ENCODE measurements at places on chromosomes 6 and 20. TPM values are rescaled to one million over a fixed set of nuclear protein-coding genes. Genes with fewer than 3 reads are reported as not detected.
A peak's percentile ranks its signal among the peaks of the same experiment; 100 is the strongest.

Gene DEFB127
- total RNA-seq: not detected

DNA sequence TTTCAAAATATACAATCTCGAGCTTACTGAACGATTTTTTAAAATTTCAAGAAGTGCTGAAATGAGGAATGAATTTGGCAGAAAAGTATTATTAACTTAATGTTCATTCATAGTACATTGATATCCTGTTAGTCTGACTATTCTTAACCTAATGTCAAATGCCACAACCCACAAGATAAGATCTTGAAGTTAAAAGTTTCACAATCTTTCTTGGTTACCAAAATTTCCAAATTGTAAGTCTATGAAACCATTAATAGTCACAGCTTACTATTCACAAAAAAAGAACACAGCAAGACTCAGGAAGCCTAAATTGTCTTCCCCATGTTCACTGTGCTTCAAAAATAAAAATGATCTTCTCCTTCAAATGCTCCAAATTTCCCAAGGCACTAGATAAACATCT is 71.3 kb downstream of the HACE1 start:
- DNase-seq: no peak

GRCh38 chr20:58829531-58829941 is 21.2 kb downstream of the GNAS-AS1 start:
- DNase-seq: no peak

- no peak for DNase-seq
These were observed 540.5 kb upstream of the IMPG1 start for GRCh38 chr6:76612954-76613353.

GRCh38 chr20:9043364-9043763 is 25.5 kb upstream of the PLCB4 start:
- DNase-seq: no peak

- DNase-seq: peak; percentile 38
These were observed 138.9 kb downstream of the TMEM242 start for GRCh38 chr6:157184202-157185015.

DNA sequence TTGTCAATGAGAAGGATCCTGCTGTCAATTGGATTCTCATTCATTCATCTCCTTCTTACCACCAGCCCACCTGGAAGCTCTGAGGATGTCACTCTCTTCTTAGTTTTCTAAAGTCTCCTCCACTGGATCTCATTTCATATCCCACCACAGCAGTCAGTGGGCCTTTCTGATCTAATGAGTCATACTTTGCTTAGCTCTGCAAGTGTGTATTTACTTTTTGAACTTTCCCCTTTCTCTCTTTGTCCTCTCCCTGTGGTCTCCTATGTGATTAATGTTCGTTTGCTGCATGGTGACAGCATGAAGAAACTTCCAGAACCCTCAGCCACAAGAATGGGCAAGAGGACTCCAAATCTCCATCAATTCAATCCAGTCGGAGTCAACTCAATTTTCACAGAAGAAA is 63.6 kb upstream of the SYNDIG1 start:
- no peak for DNase-seq

Gene APOBEC2
- not detected for total RNA-seq

- no peak for DNase-seq
These were observed 312.6 kb downstream of the THBS2 start for GRCh38 chr6:168941036-168941435.

DNA sequence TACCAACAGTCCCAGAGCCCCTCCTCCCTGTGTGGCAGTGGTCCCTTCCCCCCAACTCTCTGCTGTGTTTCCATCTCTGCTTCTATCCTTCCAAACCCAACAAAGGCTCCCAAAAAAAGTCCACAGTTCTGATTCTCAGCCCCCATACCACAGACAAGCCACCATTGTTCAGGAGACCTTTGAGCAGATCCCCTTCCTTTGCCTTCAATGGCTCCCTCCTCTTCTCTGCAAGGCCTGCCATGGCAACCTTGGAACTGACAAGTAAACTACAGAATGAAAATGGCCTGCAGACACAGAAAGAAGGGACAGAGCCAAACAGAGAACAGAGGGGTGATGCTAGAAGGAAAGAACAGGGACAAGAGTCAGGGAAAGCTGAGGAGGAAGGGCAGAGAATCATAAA is 23.2 kb downstream of the OR2H2 start:
- no peak for DNase-seq

- no peak for DNase-seq
These were observed 18.9 kb upstream of the MAS1 start for GRCh38 chr6:159871906-159872305.

DNA sequence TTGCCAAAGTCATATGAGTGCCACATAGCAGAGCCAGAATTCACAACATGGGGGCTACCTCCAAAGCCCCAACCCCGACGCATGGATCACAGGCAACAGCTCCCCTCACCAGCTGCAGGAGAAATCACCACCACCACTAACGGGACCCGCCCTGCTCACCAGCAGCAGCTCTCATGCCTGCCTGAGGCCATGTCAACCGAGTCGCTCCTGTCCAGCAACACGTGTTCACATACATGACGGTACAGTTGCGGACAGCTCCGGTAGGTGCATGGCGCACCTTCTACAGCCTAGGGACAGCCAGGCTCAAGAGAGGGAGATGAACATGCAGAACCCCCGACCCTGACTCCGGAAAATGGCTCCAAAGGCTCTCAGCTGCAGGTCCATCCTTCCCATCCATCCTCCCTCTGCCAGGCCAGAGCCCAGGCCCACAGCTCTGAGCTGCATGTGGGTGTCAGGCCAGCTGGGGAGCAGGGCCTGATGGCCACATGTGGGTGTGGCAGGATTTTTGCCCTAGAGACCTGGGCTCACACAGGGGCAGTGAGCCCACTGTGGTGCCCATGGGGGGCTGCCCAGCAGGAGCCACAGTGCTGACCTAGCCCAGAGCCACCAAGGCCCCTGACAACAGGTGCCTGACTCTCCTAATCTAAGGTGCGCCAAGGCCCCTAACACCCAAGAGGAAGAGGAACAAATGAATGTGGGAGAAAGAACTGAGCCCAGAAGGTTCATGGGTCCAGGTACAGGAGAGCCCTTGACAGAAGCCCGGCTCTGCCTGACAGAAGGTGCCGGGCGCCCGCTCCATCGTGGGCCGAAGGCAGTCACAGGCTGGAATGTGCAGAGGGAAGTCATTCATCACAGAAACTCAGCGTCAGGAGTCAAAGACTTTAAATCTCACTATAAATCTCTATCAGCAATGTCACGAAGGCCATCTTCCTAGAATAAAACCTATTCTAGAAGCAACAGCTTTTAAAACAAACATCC is 10.5 kb downstream of the RPS6KA2 start:
- no peak for DNase-seq

DNA sequence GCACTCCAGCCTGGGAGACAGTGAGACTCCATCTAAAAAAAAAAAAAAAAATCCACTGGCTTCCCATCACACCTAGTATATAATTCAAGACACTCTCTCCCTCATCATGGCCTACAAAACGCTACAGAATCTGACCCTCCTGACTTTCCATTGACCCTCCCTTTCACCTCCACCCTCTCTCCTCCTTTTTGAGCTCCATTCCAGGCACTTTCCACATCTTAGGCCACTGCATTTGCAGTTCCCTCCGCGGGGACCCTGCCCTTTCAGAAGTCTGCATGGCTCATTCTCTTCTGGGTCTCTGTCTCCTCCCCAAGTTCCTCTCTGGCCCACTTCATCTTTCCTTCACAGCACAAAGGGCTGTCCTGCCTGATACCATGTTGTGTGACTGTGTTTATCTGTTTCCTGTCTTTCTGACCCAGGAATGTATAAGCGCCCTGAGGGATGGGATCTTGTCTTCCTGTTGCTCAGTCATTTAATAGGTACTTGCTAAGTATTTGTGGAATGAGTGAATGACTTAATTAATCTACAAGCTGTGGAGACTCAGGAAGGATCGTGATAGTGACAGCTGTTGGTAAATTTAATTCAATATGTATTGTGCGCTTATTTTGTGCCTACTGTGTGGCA is 35.2 kb downstream of the NCR2 start:
- peak; percentile 53 for DNase-seq

GRCh38 chr6:157868835-157869234 is 45.8 kb downstream of the SNX9 start:
- no peak for DNase-seq

- no peak for DNase-seq
These were observed 2.7 kb upstream of the PLCB4 start for GRCh38 chr20:9066191-9066590.

GRCh38 chr20:6140947-6141346 is 18.1 kb upstream of the FERMT1 start:
- DNase-seq: no peak

Gene SEL1L2
- total RNA-seq: not detected

Gene CASS4
- 0.15 TPM for total RNA-seq

Gene MLIP
- total RNA-seq: 1.0 TPM

Gene RIPOR2
- 0.94 TPM for total RNA-seq

- no peak for DNase-seq
These were observed 20.8 kb downstream of the SLC24A3 start for GRCh38 chr20:19232997-19233794.

GRCh38 chr6:45655745-45656476 is 278.2 kb upstream of the SUPT3H start:
- peak; percentile 72 for DNase-seq

Gene BPIFA1
- total RNA-seq: not detected

Gene CRYBG1
- total RNA-seq: 49.3 TPM

GRCh38 chr20:63073738-63074065 is 66.9 kb upstream of the BHLHE23 start:
- DNase-seq: no peak

DNA sequence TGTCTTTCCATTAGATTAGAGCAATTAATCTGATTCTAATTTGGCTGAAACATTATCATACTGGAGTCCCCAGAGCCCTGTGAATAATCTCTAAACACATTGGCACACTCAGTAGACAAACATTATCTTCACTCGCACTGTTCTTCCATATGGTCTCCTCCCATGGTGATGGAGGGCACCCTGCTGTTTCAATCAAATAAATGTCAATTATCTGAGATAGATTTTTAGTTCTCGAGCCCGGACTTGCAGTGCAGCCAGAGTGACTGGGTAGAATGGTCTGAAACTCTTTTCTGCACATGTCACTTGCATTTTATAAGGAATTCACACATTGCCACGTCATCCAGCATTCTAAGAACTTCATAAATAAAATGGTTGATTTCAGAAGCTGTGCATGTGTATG is 90.6 kb upstream of the MAP3K7 start:
- no peak for DNase-seq

DNA sequence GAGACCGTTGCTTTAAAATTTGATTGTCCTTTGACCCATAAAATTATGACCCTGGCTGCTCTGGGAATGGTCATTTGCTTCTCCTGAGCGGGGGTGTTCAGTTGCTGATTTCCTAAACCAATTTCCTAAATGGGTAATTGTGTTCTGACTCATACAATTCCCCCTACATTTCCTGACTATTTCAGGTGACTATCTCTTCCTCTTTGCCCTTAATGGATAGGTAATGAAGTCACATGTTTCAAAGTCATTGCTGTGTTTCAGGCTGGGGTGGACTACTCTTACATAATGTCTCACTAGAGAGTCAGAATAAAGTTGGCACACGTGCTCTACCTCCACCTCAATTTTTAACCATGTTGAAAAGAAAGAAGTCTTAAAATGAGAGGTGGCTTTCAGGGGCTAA is 109.8 kb downstream of the DOK5 start:
- DNase-seq: no peak

GRCh38 chr6:16302721-16303552 is 64.5 kb downstream of the GMPR start:
- no peak for DNase-seq

DNA sequence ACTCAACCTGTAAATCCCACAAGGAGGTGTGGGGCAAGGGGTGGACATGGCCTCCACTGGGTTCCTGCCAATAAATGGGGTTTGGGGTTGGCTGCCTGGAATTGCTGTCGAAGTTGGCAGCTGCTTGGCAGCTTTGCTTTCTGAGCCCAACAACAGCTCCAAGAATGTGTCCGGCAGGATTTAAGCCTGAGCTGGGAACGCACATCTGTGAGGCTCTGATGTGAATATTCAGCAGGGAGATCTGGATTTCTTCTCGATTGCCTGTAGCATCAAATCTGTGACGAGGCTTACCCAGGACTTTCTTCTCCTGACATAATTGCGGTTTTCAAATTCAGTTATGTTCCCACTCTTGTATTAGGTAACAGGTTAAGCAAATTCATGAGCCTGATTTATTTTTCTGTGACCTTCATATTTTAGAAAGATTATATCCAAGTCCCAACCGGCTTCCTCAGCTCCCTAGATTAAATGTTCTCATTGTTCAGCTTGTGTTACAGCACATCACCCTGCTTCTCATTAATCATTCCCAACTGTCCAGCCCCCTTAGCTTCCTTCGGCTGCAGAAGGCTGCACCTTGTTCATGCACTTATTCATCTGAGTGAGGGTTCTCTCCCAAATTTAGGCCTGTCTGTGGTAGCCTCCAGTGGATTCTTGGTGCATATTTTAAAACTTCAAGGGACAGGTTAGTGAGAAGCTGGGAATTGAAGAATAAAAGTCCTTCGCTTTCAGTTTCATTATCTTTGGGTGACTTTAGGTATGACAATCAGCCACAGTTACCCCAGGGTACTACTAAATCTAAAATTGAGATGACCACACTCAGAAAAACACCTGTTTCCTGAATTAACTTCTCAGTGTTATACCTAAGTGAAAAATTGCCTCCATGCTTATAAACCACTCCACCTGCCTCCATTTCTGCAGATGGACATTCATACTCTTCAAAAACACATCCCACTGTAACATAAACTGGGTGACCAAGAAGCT is 310.0 kb downstream of the ESR1 start:
- DNase-seq: no peak

GRCh38 chr20:939606-940005 is 23.5 kb upstream of the ANGPT4 start:
- DNase-seq: no peak

DNA sequence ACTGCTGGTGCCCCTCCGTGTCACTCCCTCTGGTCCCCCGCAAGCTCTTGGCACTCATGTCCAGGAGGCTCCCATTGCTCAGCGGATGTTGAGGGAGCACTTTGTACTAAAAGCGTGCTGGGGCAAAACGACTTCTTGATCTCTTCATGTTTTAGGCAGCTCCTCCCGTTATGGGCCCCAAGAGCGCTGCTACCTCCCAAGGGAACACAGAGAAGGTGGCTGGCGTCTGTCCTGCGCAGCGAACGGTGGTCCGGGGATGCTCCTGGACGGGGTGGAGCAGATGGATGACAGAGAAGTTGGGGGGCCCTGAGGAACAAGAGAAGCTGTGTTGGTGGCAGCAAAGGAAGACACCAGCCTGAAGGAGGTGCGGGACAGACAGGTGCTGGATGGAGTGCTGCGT is 99.8 kb downstream of the TMEM242 start:
- no peak for DNase-seq
